ENCODE measurements at places on chromosomes 1 and 21.

DNA sequence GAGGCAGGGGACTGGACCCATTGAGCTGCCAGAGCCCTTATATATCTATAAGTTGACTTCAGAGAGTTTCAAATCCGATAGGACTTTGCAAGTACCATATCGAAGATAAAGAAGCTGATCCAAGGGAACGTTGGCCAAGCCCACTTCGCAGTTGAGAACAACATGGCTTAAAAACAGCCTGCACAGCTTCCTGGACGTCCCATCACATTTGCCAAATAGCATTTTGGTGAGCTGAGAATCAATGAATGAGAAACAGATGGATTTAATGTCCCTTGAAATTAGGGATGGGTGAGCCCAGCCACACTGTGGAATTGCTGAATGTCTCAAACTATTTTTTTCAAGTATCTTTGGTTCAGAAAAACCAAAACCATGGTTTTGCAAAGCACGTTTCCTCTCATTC is 64.8 kb downstream of the KCNJ15 start:
- DNase-seq: no peak

- DNase-seq: no peak
Measured at GRCh38 chr1:165456861-165457260, 11.9 kb upstream of the RXRG start.

DNA sequence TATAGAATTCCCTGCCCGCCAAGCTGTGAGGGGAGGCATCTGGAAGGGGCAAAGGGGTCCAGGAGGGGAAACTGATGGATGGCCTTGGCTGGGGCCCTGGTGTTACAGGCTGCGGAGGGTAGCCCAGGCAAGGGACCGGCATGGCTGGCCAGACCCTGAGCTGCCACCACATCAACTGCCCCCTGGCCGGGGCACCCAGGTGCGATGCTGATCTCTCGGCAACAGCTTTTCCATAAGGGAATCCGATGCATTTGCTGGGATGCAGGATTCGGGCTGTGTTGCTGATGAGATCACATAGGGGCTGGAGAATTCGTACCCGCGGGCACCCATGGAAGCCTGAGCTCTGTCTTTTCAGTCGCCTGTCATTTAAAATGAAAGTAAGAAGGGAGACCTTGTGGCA is 73.7 kb downstream of the PRDM16 start:
- DNase-seq: no peak

- no peak for DNase-seq
Measured at GRCh38 chr1:11728126-11728806, 7.7 kb upstream of the AGTRAP start.

GRCh38 chr1:2644171-2644570 is 11.4 kb upstream of the MMEL1 start:
- DNase-seq: no peak

- no peak for DNase-seq
Measured at GRCh38 chr1:15937706-15938168, 38.2 kb downstream of the ZBTB17 start.
